ENCODE measurements at places on chromosomes 3 and 15. TPM values are rescaled to one million over a fixed set of nuclear protein-coding genes. Genes with fewer than 3 reads are reported as not detected.

- no peak for DNase-seq
These were observed 8.3 kb downstream of the ARL13B start for GRCh38 chr3:93988283-93988682.

- DNase-seq, result peak; percentile 51
These were observed 119.4 kb upstream of the IQSEC1 start for GRCh38 chr3:13192471-13193213.

DNA sequence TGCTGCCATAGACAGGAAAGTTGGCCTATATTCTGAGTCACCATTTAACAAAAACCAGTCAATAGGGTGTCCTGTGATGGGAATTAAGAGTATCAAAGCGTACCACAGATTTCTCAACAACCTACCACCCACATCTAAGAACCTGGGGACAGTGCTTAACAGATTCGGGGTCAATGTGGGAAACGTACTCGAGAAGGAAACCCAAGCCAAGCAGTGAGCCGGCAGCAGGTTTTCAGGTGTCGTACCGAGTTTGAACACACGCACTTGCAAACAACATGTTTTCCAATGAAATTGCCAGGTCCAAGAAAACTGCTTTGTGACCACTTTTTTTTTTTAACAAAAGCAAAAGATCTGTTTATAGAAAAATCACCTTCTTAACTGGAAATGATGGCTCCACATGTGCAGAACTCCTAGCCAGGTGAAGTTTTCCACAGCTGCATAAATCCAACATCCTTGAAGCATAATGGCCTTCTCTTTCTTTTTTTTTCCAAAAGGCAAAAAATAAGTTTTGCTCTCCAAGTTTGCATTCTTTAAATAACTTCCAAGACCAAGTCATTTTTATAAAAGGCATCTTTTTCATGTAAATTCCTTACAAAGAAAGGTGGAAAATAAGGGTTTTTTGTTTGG lies 45.7 kb downstream of the ADAMTS17 start:
- no peak for DNase-seq

CCDC13 gene
- 1.3 TPM for total RNA-seq

- DNase-seq, result no peak
These were observed 51.9 kb upstream of the PFN2 start for GRCh38 chr3:150022381-150023238.

GRCh38 chr3:9583792-9584191 lies 30.2 kb upstream of the LHFPL4 start:
- no peak for DNase-seq

ATP13A5 gene
- not detected for total RNA-seq

ADCY5 gene
- total RNA-seq, result 65.5 TPM

CYP1A2 gene
- total RNA-seq, result not detected

CLDN16 gene
- total RNA-seq, result not detected

DNA sequence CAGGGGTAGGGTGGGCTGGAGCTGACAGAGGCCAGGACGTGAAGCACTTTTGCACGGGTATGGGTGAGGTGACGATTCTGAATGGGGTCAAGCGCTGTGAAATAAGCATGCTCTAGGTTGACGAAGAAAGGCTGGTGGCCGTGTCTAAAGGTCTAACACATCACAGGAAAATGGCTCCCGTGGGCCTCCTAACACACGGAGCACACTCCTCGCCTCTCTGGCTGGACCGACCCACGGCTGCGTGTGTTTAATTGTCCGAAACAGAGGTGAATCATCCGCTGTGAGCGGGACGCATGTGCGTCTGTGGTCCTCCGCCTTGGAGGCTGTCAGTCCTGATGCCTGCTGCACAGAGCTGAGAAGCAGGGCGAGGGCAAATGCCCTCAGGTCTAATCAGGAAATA lies 130.6 kb downstream of the NSMCE3 start:
- DNase-seq, result no peak

DNA sequence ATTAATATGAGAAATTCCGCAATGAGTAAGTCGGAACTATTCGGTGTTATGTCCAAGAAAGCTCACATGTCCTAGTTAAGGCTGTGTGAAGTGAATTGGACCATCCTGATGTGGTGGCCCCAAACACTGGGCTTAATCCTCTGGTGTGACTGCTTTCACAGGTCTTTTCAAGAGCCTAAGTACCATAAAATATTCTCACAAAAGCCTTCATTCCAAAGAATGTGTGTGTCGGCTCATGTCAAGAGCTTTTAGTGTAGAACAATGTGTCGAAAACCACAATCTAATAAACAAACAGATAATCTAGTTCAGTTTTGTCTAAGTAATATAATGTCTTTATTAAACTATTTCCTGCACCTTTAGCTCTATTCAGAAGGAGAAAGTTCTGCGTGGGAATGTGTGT lies 311.4 kb downstream of the LPP start:
- DNase-seq, result no peak

DNA sequence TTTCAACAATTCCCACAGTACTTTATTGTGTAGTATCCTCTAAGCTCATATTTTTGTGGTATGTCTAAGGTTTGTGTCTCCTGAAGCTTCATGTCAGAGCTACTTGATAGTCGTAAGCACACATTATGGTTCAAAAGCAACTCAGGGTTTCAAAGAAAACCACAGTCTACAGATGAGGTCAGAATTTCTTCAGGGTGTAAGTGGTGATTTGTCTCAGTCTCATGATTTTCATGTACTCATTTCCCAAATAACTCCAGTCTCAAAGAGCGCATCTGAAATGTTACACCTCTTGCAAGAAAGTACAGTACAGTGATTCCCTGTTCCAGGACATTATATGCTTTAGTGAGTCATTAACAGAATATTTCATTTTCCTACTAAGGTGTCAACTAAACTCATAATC lies 47.5 kb upstream of the SSR3 start:
- DNase-seq, result no peak

GRCh38 chr15:78064544-78064943 lies 13.0 kb downstream of the TBC1D2B start:
- DNase-seq, result no peak

PLXNA1 gene
- 28.7 TPM for total RNA-seq

HRG gene
- total RNA-seq, result not detected

GRCh38 chr3:84223512-84223911 lies 735.3 kb upstream of the CADM2 start:
- no peak for DNase-seq

CRYGS gene
- total RNA-seq, result 3.0 TPM

DNA sequence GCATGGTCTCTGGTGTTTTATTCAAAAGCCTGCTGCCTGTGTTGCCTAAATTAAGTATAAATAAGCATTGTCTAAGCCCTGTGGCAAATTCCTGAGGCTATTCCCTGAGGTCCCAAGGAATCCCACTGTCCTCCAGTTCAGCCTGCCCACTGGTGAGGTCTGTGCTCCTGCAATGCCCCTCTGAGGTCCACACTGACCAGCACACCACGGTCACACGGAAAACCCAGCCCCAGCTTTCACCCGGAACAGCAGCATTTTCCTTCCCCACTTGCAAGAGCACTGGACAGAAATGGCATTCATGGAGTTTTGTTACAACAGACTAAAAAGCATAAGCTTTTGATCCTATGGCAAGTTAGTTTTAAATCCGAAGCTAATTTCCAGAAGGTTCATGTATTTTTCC lies 234.0 kb downstream of the KLF13 start:
- DNase-seq, result no peak

DNA sequence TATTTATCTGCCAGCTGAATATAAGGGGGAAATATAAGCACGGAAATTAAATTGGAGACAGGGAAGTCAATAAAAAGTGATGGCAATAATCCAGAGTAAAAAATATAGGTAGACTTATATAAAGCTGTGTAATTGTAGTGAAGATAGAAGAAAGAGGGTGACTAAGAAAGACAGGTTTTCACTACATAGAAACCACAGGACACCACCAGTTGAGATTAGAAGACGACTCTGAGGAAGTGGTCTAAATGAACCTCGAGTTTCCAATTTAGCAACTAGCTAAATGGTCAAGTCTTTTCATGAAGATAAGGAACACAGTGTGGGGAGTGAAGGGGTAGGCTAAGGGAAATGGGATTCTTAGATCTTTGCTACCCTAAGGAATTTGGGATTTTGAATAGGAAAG lies 188.8 kb upstream of the ARL6 start:
- no peak for DNase-seq

KLHL40 gene
- not detected for total RNA-seq

DNA sequence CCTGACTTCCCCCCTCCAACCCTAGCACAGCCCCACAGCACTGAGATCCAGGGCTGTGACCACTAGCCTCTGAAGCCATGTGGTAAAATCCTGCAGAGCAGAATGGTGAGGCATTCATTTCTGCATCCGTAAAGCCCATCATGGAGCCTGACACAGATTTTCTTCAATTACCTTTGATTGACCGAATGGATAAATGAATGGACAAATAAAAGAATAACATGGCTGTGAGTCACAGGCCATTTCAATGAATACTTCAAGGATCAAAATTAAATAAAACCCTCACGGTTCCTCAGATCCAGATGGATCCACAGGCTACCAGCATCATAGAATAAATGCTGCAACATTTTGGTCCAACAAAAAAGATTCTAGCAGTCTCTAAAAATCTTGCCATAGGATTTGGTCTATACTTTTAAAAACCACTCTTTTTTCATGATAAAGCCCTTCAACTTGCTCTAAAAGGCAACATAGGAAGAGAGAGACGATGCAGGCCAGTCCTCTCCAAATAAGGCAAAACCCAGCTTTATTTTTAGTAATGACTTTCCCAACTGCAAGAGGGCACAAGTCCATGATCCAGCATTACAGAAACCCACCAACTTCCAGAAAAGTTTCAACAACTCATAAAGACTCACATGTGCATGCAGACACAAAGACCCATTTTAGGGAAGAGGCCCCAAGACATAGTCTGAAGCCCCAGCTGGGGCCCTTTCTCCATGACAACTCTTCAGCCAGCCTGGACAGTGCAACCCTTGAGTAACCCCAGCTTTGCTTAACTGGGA lies 52.4 kb upstream of the MRPS22 start:
- no peak for DNase-seq

KBTBD13 gene
- total RNA-seq, result 1.5 TPM

Measured in aorta (tissue), 5 donors.